Bone marrow (tissue), 2 donors: ENCODE measurements at places on chromosomes 4 and X.

- DNase-seq: no peak
These were observed 429.1 kb upstream of the FTHL17 start for GRCh38 chrX:31500921-31501320.

- no peak for DNase-seq
These were observed 950.2 kb upstream of the SLIT2 start for GRCh38 chr4:19301527-19301926.

DNA sequence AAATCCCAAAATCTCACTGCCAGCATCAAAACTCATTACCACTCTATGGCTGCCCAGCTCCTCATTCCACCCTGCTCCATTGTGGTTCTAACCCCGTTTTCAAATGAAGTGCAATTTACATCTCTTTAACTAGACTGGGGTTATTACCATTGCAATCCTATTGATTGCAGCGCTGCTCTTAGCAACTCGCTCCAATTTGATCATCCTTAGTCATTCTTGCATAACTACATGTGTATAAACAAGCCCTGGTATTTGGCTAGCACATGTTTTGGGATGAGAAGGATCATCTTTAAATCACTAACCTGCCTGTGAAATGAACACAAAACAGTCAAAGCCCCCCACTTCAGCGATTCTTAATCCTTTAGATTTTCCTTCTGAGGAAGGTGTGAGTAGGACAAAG is 340.1 kb upstream of the PPARGC1A start:
- no peak for DNase-seq

- no peak for DNase-seq
These were observed 24.4 kb upstream of the PLAC8 start for GRCh38 chr4:83138946-83139345.

GRCh38 chr4:171846232-171846631 is 33.0 kb downstream of the GALNTL6 start:
- DNase-seq: no peak

DNA sequence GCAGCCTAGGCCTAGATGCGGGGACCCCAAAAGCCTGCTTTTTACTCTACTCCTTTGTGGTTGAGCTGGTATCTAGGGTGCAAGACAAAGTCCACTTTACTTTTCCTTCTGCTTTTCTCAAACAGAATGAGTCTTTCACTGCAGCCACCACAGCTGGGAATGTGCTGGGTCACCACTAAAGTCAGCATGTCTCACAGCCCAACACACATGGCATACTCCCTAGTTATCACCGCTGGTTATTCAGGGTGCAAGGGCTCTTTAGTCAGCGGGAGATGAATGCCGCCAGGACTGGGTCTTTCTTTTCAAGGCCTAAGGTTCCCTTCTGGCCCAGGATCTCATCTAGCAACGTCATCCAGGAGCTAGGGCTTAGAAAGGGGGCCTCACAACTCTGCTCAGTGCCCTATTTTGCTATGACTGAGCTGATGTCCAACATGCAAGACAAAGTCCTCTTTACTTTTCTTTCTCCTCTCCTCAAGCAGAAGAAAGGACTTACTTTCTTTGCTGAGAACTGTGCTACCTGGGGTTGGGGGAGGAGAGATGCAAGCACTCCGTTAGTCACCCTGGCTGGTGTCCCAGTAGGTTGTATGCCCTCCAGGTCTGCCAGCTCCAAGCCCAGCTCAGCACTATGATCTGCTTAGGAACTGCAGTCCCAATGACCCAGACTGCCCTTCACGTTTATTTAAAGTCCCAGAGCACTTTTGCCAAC is 22.9 kb upstream of the STPG2 start:
- DNase-seq: no peak

- no peak for DNase-seq
These were observed 139.9 kb upstream of the SLC4A4 start for GRCh38 chr4:71198958-71199357.

DNA sequence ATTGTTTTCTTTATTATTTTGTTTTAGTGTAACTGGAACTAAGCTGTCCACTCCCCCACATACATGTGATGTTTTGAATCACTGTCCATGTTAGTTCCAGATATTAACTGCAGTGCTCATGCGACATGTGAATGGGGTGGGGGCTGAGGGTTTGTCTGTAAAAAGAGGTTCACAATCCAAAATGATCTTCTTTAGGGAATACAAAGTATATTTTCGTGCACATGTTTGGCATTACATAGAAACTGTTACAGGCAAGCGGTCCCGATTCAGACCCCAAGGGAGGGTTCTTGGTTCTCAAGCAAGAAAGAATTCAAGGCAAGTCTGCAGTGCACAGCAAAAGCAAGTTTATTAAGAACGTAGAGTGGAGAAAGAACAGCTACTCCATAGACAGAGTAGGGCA is 296.5 kb upstream of the CLNK start:
- DNase-seq: no peak

DNA sequence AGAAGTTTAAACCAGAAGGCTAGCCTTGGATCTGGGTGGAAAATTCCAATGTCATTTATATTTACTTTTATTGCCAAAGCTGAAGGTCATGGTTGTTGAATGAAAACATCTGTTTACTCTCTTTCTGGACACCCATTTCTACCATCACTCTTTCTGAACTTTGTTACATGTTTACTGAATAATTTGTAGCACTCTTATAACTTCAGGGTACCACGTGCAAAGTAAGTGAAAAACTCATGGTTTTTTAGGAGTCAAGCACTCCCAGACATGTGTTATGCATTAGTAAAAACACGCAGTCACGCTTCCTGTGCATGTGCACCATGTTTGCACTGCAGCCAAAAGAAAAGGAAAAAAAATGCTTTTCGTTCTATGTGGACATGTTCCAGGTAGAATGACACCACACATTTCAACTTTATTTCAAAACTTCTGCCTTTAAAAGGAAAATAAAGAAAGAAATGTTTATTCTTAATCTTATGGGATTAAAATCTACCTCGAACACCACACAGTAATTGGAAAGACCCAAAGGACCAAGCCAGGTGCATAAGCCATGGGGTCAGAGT is 31.4 kb upstream of the ADH1C start:
- DNase-seq: no peak

DNA sequence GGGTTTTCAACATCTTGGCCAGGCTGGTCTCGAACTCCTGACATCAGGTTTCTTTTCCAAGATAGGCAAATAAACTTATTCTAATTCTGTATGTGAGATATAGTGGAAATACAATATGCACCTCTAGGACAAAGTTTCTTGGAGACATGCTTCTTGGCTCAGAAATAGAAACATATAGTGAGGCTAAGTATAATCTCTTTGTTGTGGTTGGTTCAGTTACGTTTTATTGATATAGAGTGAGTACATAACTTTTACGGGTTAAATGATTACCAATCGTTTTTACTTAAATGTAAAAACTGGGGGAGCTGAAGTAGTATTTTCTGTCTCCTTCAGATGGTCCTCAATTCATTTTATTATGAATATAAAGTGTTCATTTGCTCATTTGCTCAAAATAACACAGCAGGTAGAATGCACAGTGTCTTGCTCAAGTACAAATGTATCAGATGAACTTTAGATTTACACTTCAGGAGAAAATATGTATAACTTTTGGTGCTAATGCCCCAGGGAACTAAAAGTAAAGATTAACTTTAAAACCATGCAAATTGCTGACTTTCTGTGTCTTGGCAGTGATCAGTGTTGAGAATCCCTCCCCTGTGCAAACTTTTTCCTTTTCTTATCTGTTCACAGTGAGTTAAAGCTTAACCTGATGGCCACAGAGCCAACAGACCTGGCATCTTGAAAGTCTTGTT is 77.6 kb downstream of the AFF1 start:
- DNase-seq: no peak

DNA sequence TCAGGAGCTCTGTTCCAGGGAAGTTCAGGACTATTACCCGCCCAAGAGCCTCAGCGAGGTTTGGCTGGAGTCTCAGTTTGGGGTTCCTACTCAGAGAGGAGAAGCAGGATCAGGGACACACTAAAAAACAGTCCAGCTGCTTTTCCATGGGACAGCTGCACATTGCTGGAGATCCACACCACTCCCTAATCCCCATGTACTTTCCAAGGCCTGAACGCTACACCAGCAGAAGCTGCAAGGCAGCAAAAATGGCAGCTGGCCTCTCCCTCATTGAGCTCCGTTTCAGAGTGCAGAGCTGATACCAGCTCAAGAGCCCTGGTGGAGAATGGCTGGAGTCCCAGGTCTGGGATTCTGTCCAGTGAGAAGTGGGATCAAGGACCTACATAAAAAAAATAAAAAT is 551.2 kb upstream of the PABPC5 start:
- DNase-seq: no peak

DNA sequence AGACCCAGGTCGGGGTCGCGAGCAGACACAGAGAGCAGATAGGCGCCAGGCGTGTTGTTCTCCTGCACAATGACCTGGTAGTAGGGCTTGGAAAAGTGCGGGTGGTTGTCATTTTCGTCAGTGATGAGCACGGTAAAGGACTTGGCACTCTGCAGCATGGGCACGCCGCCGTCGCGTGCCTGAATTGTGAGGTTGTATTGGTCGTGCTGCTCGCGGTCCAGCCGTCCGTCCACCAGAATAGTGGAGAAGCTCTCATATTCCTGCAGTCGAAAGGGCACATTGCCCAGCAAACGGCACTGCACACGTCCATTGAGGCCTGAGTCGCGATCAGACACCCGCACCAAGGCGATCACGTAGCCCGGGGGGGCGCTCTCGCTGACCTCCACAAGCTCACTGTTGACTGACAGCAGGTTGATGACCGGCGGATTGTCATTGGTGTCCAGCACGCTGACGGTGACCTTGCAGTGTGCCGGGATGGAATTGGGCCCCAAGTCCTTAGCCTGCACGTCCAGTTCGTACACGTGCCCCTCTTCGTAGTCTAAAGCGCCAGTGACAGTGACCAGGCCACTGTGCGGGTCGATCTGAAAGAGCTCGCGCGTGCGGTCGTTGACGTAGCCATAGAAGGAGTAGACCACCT is 2.8 kb downstream of the PCDH19 start:
- no peak for DNase-seq

DNA sequence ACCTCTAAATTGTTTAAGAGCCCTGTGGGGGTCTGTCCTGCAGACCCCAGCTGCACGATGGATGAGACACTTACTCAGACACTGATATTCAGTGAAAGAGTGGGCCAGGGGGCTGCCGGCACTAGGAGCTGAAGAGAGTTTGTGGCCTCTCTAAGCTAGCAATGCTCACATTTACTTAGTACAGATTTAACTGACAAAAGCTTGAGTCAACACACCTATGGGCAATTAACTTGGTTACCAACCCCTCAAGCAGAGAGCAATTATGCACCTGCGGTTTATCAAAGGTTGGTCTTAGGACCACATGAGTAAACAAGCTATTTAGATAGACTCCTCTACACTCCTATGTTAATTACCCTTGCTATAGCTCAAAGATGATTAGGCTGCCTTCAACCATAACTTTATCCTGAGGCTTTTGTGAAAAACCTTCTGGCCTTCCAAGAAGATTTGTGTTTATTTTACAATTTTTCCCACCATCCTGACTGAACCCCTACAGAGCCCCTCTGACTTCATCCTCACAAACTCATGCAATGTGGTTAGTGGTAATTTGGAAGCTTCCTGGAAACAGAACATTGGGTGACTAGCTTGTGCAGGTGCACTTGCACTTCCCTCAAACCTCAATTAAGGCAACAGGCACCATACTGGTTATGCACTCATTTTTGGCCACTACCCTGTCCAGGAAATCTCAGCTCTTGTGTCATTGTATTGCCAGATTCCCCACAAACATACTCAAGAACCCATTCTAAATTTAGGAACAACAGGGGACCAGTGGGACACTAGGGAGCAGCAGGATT is 234.4 kb upstream of the ITM2A start:
- DNase-seq: no peak

GRCh38 chr4:40471923-40472322 is 136.8 kb downstream of the CHRNA9 start:
- DNase-seq: no peak

GRCh38 chrX:17597836-17598439 is 139.4 kb upstream of the SCML1 start:
- DNase-seq: no peak

GRCh38 chr4:144357975-144358374 is 217.5 kb upstream of the GYPA start:
- no peak for DNase-seq

GRCh38 chr4:41660352-41660751 is 88.2 kb downstream of the PHOX2B start:
- DNase-seq: no peak

- no peak for DNase-seq
These were observed 108.1 kb downstream of the MID1 start for GRCh38 chrX:10512258-10512657.

- DNase-seq: no peak
These were observed 243.6 kb upstream of the CTSO start for GRCh38 chr4:156197216-156197615.

DNA sequence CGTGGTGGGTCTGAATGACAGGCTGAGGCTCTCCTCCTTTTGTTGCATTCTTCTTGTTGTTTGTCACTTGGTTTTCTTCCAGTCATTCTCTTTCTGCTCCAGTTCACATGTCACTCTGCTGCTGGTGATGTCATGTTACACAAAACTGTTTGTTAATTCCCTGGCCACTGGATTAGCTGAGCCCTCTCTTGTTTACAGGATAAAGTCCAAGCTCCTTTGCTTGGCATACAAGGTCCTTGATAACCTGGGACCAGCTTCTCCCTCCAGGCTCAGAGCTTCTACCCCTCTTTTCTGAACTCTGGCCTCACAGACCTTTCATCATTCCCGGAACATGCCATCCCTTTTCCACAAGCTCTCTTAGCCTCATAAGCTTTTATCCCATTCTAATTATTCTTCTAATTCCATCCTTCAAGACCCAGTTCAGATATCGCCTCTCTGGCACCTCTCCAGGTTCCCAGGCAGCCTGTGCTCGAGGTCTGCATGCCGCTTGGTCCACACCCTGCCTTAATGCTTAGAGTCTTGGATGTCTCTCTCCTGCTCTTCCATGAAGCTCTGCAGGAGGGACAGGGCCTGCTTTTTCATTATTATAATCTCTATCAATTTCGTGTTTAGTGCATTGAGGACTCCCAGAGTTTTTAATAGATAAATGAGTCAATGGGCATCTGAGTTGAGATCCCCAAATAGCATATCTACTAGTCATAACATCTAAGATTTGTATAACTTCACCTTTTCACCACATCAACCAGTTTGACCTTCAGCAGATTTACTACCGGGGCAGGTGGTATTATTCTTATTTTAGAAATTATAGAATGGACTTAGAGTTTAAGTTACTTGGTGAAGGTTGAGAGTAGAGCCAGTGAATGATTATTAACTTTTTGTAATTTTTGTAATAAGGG is 98.7 kb downstream of the TMEM131L start:
- DNase-seq: no peak

DNA sequence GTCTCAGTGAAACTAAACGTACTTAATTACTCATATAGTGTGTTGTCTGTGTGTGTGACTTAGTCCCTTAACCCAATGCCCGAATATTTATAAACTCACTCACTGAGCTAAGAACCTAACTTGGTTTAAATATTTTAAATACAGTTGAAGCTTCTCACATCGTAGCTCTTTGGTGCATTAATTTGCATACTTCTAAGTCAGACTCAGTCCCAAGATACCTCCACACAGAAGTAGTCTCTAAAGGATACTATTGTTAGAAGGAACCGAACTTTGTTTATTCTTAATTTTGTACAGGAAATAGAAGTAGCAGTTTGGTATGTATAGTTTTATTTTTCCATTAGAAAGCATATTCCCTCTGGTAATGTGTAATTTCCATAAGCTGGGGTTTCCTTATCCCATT is 54.0 kb upstream of the NKAP start:
- no peak for DNase-seq

- DNase-seq: no peak
These were observed 180.8 kb downstream of the MAGEB17 start for GRCh38 chrX:16347968-16348670.
